Esophagus muscularis mucosa (tissue), 4 donors: ENCODE measurements at places on chromosomes 6 and 20. TPM values are rescaled to one million over a fixed set of nuclear protein-coding genes. Genes with fewer than 3 reads are reported as not detected.

TRIM10 gene
- 0.50 TPM for total RNA-seq

NKX2-4 gene
- total RNA-seq, result not detected

OPN5 gene
- not detected for total RNA-seq

RHAG gene
- total RNA-seq, result 1.4 TPM

EPPIN gene
- not detected for total RNA-seq

NHLRC1 gene
- 0.50 TPM for total RNA-seq

PNLDC1 gene
- total RNA-seq, result not detected

SALL4 gene
- total RNA-seq, result not detected

DNA sequence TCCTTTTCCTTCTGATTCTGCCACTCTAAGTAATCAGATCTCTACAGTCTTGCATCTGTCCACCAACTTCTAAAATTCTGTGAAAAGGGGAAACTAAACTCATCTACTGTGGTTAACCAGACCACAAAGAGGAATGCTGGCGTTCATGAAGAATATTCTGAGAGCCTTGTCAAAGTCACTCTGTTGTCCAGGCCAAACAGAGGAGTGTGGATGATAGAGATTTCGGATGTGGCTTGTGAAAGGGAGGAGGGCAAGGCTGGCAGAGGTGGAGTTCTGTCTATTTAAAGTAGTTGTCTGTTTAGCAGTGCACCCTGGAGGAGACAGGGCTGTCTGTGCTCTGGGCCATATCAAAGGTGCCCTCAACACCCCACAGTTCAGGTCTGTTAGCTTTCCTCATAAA lies 33.9 kb downstream of the CCN2 start:
- H3K27ac ChIP-seq, result no peak overlapping the region
- DNase-seq, result no peak
- H3K36me3 ChIP-seq, result no peaks in the 10 kb centered on the region

GRCh38 chr6:125259354-125259736 lies 42.4 kb downstream of the HDDC2 start:
- no peak overlapping the region for H3K4me3 ChIP-seq
- no peaks in the 10 kb centered on the region for H3K4me1 ChIP-seq
- no peaks in the 10 kb centered on the region for H3K36me3 ChIP-seq
- DNase-seq, result no peak

- no peak for DNase-seq
- no peak overlapping the region for H3K4me3 ChIP-seq
- H3K27me3 ChIP-seq, result no peaks in the 10 kb centered on the region
- H3K36me3 ChIP-seq, result no peaks in the 10 kb centered on the region
- no peaks in the 10 kb centered on the region for H3K4me1 ChIP-seq
These were observed 105.4 kb downstream of the PERP start for GRCh38 chr6:138001750-138002349.

- H3K36me3 ChIP-seq, result no peaks in the 10 kb centered on the region
- peaks cover 13% of the 10 kb centered on the region for H3K27me3 ChIP-seq
- H3K4me3 ChIP-seq, result no peak overlapping the region
- DNase-seq, result no peak
- no peak overlapping the region for H3K27ac ChIP-seq
- H3K4me1 ChIP-seq, result peaks cover 2% of the 10 kb centered on the region
These were observed 5.6 kb downstream of the CYP24A1 start for GRCh38 chr20:54167909-54168872.

DNA sequence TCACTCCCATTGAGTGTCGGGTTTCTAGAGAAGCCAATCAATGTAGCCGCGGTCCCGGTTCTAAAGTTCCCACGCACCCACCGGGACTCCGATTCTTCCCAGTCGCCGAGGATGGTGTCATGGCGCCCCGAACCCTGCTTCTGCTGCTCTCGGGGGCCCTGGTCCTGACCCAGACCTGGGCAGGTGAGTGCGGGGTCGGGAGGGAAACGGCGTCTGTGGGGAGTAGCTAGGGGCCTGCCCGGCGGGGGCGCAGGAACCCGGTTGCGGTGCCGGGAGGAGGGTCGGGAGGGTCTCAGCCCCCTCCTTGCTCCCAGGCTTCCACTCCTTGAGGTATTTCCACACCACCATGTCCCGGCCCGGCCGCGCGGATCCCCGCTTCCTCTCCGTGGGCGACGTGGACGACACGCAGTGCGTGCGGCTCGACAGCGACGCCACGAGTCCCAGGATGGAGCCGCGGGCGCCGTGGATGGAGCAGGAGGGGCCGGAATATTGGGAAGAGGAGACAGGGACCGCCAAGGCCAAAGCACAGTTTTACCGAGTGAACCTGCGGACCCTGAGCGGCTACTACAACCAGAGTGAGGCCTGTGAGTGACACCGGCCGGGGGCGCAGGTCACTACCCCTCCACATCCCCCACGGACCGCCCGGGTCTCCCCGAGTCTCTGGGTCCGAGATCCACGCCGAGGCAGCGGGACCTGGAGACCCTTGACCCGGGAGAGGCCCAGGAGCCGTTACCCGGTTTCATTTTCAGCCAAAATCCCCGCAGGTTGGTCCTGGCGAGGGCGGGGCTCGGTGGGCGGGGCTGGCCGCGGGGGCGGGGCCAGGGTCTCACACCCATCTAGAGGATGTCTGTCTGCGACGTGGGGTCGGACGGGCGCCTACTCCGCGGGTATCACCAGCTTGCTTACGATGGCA lies 35.2 kb upstream of the HLA-G start:
- peaks cover 15% of the 10 kb centered on the region for H3K4me1 ChIP-seq
- no peak overlapping the region for H3K27ac ChIP-seq
- no peak for DNase-seq
- H3K4me3 ChIP-seq, result peak overlapping the region; percentile 67
- no peaks in the 10 kb centered on the region for H3K36me3 ChIP-seq

DNA sequence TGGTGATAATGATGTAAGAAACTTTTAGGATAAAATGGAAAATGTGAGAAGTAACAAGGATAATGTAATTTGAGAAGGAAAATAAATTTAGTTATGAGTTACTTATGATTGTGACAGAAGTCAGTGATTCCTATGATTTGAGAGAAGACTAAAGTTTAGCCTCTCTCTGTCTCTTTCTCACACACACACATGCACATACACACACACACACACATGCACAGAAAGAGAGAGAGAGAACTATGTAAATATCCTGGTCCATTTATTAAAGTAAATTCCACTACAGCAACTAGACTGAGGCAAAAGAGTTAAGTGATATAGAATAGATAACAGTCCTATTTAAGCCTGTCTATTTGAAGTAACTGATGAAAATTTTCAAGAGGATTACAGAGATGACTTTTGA lies 375.2 kb downstream of the CD109 start:
- no peaks in the 10 kb centered on the region for H3K27me3 ChIP-seq
- H3K27ac ChIP-seq, result no peak overlapping the region
- H3K4me3 ChIP-seq, result no peak overlapping the region
- no peaks in the 10 kb centered on the region for H3K4me1 ChIP-seq
- DNase-seq, result no peak
- H3K36me3 ChIP-seq, result no peaks in the 10 kb centered on the region

- no peak overlapping the region for H3K4me3 ChIP-seq
- DNase-seq, result no peak
- peaks cover 90% of the 10 kb centered on the region for H3K36me3 ChIP-seq
- no peaks in the 10 kb centered on the region for H3K27me3 ChIP-seq
These were observed 25.2 kb downstream of the PYGB start for GRCh38 chr20:25273046-25273445.

- no peaks in the 10 kb centered on the region for H3K27me3 ChIP-seq
- no peak for DNase-seq
- no peaks in the 10 kb centered on the region for H3K4me1 ChIP-seq
These were observed 100.0 kb downstream of the RREB1 start for GRCh38 chr6:7207720-7208119.

- H3K27me3 ChIP-seq, result no peaks in the 10 kb centered on the region
- H3K36me3 ChIP-seq, result peaks cover 17% of the 10 kb centered on the region
- no peak for DNase-seq
- no peak overlapping the region for H3K27ac ChIP-seq
- no peak overlapping the region for H3K4me3 ChIP-seq
These were observed 129.7 kb upstream of the SAMD5 start for GRCh38 chr6:147378819-147379218.

DNA sequence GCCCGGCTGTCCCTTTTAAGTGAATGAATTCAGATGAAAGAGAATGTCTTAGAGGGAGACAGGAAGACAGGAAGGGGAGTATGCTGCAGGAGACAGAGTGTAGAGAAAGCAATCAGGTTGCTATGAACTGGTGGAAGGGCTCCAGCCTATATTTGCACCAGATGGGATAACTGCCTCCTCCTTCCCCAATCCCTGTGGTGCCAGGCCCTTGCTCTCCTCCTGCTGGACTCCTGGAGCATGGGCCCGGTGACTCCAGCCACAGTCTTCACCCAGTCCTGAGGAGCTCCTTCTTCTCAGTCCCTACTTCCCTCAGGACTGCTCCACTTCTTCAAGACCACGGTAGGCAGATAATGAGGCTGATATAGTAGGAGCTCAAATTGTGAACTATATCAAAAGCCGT lies 91.8 kb downstream of the TMEM200A start:
- no peak for DNase-seq
- H3K4me3 ChIP-seq, result no peak overlapping the region
- no peaks in the 10 kb centered on the region for H3K36me3 ChIP-seq
- H3K27ac ChIP-seq, result no peak overlapping the region

DNA sequence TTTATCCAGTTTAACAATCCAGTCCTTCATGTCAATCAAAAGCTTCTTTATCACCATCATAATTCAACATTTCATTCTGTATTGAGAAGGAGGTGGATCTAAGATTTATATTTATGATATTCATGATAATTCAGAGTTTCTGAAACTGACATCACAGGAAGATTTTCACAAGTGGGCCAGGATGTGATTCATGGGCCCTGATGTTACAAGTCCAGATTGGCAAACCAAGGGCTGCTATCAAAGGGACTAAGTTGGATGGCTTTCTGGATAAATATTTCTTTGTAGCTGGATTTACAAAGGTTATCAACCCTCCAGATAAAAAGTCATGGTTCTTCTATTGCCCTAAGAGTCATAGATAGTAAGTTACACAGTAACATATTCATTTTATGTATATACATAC lies 866.5 kb downstream of the KIF16B start:
- no peak overlapping the region for H3K27ac ChIP-seq
- H3K4me3 ChIP-seq, result no peak overlapping the region
- no peaks in the 10 kb centered on the region for H3K27me3 ChIP-seq
- no peak for DNase-seq
- no peaks in the 10 kb centered on the region for H3K36me3 ChIP-seq

DNA sequence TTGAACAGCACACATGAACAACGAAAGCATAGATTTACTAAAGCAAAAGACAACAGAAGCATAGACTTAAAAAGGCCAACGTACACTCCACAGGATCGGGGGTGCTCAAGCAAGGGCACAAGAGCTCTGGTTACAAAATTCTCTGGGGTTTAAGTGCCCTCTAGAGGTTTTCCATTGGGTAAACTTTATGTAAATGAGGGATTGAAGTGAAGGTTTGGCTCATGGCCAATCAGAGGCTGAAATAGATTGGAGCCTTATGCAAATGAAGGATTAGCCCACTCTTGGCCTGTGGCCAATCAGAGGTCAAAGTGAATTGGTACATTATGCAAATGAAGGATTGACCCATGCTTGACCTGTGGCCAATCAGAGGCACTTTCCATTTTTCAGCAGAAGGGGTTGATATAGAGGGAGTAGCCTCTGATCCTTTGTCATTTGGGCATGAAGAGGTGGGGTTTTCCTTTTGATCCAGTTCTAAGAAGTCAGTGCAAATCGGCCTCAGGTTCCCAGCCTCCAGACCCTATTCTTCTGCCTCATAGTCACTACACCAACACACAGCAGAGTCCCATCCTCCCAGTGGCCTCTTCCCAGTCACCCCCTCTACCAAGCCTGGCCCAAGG lies 244.9 kb downstream of the THBS2 start:
- no peaks in the 10 kb centered on the region for H3K36me3 ChIP-seq
- no peaks in the 10 kb centered on the region for H3K27me3 ChIP-seq
- peak; percentile 42 for DNase-seq
- H3K4me3 ChIP-seq, result no peak overlapping the region

DNA sequence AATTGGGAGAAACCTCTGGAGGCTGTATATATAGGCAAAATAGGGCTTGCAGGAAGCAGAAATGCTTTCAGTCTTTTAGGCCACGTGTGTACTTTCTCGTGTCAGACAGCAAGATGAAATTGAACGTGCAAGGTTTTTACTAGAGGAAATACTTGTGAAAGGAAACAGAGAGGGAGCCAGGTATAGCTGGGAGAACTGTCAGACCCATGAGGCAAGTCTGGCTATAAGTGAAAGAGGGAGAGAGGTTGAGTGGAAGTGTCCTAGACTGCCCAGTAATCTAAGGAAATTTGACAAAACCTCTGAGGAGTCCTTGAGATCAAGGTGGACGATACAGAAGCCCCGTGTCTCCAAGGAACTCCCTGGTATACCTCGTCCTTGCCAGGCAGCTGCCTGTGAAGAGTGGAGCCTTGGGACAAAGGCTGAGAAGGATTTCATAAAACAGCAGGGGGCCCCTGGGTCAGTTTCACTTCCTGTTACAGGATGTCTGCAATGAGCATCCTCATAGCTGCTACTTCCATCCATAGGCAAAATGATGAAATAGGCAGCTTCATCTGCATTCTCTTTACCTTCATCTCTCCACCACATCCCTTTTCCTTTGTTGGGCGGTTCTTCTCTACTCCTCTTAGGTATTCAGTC lies 114.4 kb upstream of the MAP3K7 start:
- H3K27me3 ChIP-seq, result no peaks in the 10 kb centered on the region
- H3K4me1 ChIP-seq, result no peaks in the 10 kb centered on the region
- no peak overlapping the region for H3K4me3 ChIP-seq
- no peak for DNase-seq

DNA sequence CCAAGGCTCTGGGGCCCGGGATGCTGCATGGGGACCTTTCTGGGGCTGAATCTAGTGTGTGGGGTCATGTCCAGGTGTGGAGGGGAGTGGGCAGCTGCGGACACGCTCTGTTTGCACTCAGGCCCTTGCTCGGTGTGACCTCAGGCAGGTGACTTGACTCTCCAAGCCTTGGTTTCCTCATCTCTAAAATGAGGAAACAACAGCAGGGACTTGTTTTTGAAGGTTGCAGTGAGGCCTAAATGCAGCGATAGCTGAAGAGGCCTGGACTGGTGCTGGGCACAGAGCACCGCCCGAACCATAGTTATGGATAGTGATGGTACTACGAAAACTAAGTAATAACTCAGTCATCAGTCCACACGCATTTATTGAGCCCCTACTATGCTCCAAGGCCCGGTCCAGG lies 91.8 kb downstream of the NOL4L start:
- no peak for DNase-seq
- no peak overlapping the region for H3K27ac ChIP-seq
- no peaks in the 10 kb centered on the region for H3K36me3 ChIP-seq
- H3K4me1 ChIP-seq, result no peaks in the 10 kb centered on the region
- no peaks in the 10 kb centered on the region for H3K27me3 ChIP-seq
- H3K4me3 ChIP-seq, result no peak overlapping the region

DNA sequence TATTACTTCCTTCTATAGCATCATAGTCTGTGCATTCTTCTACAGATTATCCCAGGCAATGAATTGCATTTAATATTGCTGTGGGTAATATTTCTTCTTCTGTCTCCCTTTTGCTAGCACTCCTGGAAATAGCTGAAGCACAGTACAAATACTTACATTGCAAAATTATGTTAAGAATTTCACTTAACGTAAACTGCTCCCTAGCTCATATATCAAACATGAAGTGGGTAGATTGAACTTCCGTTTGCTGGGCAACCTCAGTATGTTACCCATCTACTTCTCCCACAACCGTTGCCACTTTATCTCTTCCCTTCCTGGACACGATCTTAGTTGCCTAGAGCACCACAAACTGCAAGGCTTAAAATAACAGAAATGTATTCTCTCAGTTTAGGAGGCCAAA lies 963.3 kb downstream of the KIF16B start:
- no peak overlapping the region for H3K27ac ChIP-seq
- DNase-seq, result no peak
- H3K36me3 ChIP-seq, result no peaks in the 10 kb centered on the region
- H3K4me3 ChIP-seq, result no peak overlapping the region
- H3K4me1 ChIP-seq, result no peaks in the 10 kb centered on the region

- H3K36me3 ChIP-seq, result no peaks in the 10 kb centered on the region
- peak; percentile 96 for DNase-seq
- H3K27me3 ChIP-seq, result no peaks in the 10 kb centered on the region
- peak within 1 kb of the TSS; percentile 76 for H3K27ac ChIP-seq
These were observed at the start of gene UBE3D for GRCh38 chr6:83065511-83066192. Gene UBE3D, minus strand, starts transcription at chr6:83065841. Its CDS starts 123 bp downstream, at chr6:83065718.
